Hippocampal formation (tissue), 2 donors: ENCODE measurements at places on chromosomes 16 and 17.

DNA sequence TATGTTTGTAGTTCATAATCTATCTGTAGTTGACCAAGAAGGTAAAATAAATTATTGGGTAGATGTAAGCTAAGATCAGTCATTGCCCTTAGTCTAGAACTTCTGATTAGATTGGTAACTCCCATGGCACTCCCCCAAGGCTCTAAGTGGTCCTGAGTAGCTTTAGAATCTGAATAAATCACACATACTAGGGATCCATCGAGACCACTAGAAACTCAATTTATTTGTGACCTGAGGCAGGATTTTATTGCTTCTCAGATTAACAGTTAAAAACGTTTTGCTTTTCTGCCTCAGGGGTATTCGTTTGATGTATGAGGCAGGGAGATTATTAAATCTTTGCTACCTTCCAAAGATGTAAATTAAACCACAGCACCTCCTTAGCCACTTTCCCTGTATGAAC is 24.9 kb downstream of the CMTR2 start:
- no peak for DNase-seq

DNA sequence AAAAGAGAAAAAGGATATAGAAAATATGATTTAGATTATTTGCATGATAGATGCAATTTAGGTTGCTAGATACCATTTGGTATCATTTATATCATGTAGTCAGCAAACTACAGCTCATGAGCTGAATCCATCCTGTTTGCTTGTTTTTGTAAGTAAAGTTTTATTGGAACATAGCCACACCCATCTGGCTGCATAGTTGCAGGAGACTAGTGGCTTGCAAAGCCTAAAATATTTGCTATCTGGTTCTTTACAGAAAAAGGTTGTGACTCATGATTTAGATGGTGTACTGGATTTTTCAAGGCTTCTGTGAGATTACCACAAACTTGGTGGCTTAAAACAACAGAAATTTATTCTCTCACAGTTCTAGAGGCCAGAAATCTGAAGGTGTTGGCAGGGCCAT is 49.9 kb downstream of the MAP2K4 start:
- DNase-seq = no peak

- DNase-seq = no peak
These were observed 45.6 kb downstream of the CYB5B start for GRCh38 chr16:69469807-69470561.

- DNase-seq = no peak
These were observed 129.3 kb downstream of the PHKB start for GRCh38 chr16:47590472-47590871.

DNA sequence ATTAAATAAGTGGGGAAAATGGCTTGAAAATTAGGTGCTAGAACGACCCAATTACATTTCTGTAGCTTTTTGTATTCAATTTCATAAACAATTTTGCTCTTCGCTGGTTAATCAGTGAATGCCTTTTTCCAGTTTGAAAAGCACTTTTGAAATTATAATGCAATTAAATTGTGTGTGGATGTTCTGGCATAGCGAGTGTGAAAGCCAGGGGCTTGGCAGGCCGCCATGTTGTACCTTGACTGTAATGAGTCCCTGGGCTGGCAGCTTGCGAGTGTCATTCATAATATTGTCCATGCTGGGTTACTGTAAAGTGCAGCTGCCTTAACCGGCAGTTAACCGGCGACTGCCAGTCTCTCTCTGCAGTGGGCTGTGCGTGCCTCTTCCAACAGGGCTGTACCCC is 177.8 kb downstream of the CCDC182 start:
- no peak for DNase-seq
